ENCODE measurements at places on chromosomes 12 and 14.

DNA sequence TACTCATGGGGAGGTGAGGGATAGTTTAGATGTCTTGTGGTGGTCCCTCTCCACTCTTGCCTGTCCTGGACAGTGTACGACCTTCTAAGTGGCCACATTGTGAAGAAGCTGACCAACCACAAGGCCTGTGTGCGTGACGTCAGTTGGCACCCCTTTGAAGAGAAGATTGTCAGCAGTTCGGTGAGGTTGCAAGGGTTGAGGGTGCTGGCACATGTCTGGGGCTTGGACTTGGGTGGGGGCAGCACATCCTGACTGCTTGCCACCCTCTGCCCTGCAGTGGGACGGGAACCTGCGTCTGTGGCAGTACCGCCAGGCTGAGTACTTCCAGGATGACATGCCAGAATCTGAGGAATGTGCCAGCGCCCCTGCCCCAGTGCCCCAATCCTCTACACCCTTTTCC, 7.6 kb upstream of the FITM1 start:
- DNase-seq = no peak

DNA sequence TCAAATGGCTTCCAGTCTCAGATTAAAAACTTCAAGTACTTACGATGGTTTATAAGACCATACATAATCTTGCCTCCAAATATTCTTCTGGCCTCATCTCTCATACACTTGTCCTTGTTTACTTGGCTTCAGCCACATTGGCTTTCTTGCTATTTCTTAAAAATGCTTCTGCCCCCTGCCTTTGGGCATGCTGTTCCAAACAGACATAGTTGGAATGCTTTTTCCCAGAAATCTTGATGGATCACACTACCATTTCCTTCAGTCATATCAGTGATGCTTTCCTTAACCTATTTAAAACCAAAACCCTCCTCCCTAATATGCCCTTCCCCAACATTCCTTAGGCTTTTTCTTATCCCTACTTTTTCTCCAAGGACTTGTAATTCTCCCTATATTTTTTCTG, 74.4 kb upstream of the PAWR start:
- DNase-seq = no peak

- no peak for DNase-seq
Measured at GRCh38 chr12:53840316-53840715, 88.5 kb upstream of the CISTR start.

DNA sequence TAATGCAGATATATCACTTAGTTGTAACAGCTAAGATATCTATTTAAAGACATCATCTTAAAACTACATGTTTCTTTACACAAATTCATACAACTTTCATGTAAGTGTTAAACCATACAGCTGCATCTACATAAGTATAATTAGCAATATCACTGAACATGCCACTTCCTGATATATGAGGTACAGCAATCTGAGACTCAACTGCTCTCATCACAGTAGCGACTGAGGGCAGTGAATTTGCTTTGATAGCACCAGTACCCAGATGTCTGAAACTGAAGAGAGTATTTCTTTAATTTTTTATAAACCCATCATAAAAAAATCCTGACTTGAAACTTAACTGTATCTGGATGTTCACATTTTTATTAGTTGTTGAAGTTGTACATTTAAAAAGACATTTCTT, 34.7 kb upstream of the NUAK1 start:
- DNase-seq = no peak

DNA sequence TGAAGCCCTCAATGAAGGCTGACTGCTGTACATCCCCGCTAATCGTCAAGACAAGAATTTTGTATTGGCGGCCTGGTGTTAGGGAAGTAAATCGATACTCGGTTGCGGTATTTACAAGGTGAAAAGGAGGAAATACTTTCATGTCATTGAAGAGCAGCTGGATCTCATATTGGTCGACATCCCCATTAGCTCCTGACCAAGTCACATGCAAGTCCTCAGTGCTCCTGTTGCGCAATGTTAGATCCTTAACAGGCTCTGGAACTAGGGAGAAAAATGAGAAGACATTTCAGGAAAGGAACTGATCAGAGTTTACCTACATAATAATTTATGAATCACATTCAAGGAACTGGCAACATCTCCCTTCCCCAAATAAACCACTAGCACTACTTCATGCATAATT, 66.2 kb downstream of the PTPRB start:
- no peak for DNase-seq

- DNase-seq = peak; percentile 60
Measured at GRCh38 chr12:50074936-50075807, 10.0 kb upstream of the SMARCD1 start.

DNA sequence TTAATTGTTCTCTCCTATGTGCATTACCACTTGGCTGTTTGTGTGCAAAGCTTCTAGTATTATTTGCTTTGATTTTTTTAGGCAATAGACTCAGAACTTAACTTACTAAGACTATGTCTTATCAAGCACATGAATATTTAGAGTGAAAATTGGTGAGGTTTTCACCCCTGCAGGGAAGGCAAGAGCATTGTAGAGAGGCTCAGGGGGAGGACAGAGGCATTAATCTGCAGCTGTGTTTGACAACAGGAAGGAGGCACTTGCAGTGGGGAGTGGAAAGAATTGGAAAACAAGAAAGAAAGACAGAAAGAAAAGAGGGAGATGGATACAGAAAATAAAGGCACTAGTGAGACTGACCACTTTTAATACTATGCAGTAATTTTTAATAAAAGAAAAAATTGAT, 431.6 kb downstream of the PDZRN4 start:
- no peak for DNase-seq

DNA sequence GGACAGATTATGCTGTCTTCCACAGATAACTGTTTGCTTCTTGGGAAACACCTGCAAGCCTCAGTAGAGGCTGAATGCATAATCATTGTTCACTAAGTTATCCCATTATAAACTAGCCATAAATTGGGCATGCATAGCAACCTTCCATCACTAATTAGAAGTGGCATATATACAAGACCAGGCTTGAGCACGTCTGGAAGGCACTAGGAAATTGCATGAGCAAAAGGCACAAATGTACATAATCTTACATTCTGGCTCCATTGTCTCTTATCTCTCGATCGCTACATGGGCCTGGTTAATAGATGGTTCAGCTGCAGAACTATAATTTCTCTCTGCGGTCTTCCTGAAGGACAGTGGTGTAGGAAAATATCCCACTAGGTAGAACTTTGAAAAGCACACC, 679.2 kb downstream of the RPL10L start:
- DNase-seq = no peak
